ENCODE measurements at places on chromosomes 1 and 21. TPM values are rescaled to one million over a fixed set of nuclear protein-coding genes. Genes with fewer than 3 reads are reported as not detected.

DNA sequence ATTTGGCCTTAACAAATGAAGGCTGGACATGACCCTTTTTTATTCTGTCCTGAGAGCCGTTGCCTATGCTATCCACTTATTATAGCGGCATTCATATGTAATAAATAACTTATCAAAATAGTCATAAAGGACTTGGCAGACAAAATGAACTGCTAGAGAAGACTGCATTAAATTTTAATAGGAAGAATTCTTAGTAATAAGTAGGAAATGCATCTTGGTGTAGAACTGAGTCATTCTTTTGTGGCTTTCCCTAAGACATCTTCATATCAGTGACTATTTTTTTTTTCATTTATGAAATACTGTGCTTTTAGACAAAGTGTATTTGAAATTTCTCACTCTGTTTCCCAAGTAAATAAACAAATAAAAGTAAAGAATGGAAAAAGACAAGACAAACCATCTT is 45.6 kb downstream of the PBX1 start:
- DNase-seq: no peak

GRCh38 chr1:165603810-165604209 is 27.2 kb upstream of the MGST3 start:
- DNase-seq: no peak

DNA sequence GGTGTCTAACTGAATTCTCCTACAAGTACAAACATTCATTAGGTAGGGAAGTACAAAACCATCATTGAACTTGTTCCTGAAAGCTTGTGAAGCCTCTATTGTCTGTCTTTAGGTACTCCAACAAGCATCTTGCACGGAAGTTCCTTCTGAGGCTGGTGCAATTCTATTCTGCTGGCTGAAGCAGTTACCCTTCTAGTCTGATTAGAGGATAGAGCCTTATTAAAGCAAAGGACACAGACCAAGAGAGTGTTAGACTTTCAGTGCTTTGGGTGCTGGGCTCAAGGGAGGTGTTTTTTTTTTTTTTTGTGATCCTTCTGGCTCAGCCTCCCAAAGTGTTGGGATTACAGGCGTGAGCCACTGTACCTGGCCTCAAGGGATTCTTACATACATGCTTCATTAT is 43.8 kb downstream of the HHAT start:
- DNase-seq: no peak

GRCh38 chr1:214012418-214012817 is 24.6 kb downstream of the PROX1 start:
- DNase-seq: no peak

GRCh38 chr1:235304549-235305451 is 23.2 kb downstream of the ARID4B start:
- DNase-seq: no peak

- no peak for DNase-seq
Measured at GRCh38 chr1:115666206-115666605, 24.4 kb downstream of the VANGL1 start.

GRCh38 chr1:164524810-164525209 is 34.2 kb upstream of the PBX1 start:
- DNase-seq: no peak

DNA sequence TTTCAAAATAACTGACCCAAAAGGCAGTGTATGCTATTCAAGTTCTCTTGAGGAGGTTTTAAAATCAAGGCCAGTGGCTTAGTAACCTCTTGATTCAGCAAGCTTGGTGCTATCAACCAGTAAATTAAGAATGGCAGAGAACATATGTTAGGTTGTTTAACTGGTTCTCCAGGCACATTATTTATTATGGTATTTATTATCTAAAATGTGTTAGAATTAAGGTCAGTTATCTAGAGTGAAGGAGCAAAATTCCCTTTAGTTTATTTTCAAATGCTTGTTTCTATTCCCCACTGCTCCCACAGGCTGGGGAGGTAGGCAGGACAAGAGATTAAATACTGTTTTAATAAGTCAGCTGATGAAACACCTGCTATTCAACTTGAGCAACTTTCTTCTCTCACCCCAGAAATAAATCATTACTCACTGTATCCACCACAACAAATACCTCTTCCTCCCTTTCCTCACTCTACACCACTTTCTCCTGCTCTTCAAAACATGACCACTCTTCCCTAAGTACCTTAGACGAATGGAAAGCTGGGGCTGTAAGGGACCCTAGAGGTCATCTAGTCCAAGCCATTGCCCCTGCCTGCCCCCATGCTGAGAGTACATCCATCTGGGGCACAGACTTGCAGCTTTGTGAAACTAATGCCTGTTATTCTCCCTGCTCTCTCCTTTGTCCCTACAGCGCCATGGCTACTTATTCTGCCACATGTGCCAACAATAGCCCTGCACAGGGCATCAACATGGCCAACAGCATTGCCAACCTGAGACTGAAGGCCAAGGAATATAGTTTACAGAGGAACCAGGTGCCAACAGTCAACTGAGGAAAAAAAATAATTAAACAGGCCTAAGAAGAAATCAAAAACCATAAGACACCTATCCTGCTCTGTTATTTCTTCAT is 71.7 kb downstream of the PRRX1 start:
- no peak for DNase-seq

DNA sequence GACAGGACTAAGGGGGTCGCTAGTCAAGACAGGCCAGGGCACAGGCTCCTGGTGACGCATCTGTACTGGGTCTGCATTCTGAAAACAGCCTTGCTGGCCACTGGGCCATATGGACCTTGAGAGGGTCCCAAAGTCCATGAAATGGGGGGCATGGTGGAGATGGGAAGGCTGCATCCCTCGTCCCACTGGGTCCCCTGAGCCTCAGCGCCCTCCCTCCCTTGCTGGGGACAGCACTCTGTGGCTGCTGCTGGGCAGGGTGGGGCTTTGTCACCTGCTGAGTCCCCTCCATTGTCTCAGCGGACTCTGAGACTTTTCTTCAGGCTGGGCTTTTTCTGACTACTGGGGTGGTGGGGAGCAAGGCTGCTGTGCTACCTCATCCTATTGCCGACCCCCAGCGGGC is 205.2 kb downstream of the RHOU start:
- DNase-seq: no peak

- no peak for DNase-seq
Measured at GRCh38 chr1:67274623-67275325, 32.9 kb upstream of the IL12RB2 start.

DNA sequence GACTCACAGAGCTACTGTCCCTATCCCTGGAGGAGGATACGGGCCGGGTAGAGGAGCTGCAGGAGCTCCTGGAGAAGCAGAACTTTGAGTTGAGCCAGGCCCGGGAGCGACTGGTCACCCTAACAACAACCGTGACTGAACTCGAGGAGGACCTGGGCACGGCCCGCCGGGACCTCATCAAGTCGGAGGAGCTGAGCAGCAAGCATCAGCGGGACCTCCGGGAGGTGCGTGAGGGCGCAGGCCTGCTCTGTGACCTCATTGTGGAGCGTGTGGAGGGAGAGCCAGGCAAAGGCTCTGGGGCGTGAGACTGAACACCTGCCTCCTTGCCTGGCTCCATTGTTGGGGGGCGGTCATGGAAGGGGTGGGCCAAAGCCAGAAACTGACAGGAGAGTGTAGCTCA is 19.0 kb downstream of the PPFIA4 start:
- DNase-seq: no peak

GRCh38 chr1:46370214-46370633 is 23.9 kb upstream of the FAAH start:
- no peak for DNase-seq

DNA sequence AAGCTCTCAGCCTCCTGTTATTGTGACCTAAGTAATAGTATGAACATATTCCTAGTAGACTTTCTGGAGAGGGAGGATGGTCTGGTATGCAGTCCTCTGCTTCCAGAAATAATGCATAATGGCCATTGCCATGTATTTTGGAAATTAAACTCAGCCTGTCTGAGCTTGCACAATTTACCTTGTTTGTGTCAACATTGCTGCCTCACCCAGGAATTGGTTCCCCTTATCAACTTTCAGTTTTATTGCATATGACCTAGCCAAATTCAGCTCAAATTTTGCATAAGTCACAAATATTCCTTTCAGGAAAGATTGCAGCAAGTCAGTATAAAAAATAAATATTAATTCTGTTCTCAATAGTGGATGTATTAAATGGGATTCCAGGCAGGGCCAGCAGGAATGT is 101.9 kb upstream of the SLC5A9 start:
- DNase-seq: no peak

DNAI4 gene
- 10.0 TPM for polyA plus RNA-seq

RGS16 gene
- 18.5 TPM for polyA plus RNA-seq

ZBTB8A gene
- polyA plus RNA-seq: 11.9 TPM
